ENCODE measurements at places on chromosomes 6 and 20. TPM values are rescaled to one million over a fixed set of nuclear protein-coding genes. Genes with fewer than 3 reads are reported as not detected.

Gene FBXO5
- 2.8 TPM for total RNA-seq

Gene OTOR
- total RNA-seq, result not detected

Gene SLC22A16
- total RNA-seq, result not detected

Gene TBCC
- total RNA-seq, result 32.3 TPM

Gene TJAP1
- 9.3 TPM for total RNA-seq

Gene CALHM6
- total RNA-seq, result 2.3 TPM

Gene SLC44A4
- not detected for total RNA-seq

Gene TCF15
- 0.09 TPM for total RNA-seq

Gene SLC22A7
- total RNA-seq, result not detected

Gene PPP1R14C
- 0.65 TPM for total RNA-seq

Gene IL17F
- not detected for total RNA-seq

Gene FKBP1C
- 0.57 TPM for total RNA-seq

Gene ME1
- total RNA-seq, result 30.8 TPM

Gene ACOT13
- total RNA-seq, result 13.3 TPM

Gene RAET1L
- not detected for total RNA-seq

Gene ERVFRD-1
- not detected for total RNA-seq

Gene C6orf58
- total RNA-seq, result under 0.01 TPM
